Right renal pelvis (tissue), 4 donors: ENCODE measurements at places on chromosomes 1 and 21.
A peak's percentile ranks its signal among the peaks of the same experiment; 100 is the strongest.

DNA sequence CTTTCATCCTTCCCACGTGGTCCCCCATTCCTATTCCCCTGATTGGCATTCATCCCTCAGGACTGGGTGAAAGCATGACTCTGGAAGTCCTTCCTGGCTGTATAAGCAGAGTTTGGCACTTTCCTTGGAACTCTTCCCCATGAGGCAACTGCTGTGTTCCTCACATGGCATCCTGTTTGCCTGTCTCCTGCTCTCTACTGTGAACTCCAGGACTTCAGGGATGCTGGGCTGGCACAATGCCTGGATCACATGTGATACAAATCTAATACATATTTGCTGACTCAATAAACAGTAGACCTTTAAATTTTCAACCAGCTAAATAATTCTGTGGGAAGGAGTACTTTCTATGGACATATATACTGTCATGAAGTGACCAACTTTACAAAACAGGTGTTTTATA is 46.8 kb upstream of the EDEM3 start:
- DNase-seq: no peak

- no peak for DNase-seq
Measured at GRCh38 chr1:59698386-59698785, 116.4 kb upstream of the HOOK1 start.

DNA sequence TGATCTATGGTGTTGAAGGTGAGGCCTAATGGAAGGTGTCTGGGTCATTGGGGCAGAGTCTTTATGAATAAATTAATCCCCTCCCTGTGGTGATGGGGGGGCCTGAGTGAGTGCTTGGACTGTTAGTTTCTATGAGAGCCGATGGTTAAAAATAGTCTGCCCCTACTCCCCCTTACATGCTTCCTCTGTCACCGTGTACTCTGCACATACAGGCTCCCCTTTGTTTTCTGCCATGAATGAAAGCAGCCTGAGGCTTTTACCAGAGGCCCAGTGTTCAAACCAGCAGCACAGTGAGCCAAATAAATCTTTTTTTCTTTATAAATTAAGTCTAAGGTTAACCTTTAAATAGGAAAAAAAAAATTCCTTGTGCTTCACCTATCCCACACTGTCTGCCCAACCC is 657.0 kb downstream of the AMY1C start:
- DNase-seq: no peak

- no peak for DNase-seq
Measured at GRCh38 chr1:34697818-34698217, 57.0 kb upstream of the GJB5 start.

GRCh38 chr1:238582816-238583215 is 692.1 kb upstream of the ZP4 start:
- DNase-seq: no peak

DNA sequence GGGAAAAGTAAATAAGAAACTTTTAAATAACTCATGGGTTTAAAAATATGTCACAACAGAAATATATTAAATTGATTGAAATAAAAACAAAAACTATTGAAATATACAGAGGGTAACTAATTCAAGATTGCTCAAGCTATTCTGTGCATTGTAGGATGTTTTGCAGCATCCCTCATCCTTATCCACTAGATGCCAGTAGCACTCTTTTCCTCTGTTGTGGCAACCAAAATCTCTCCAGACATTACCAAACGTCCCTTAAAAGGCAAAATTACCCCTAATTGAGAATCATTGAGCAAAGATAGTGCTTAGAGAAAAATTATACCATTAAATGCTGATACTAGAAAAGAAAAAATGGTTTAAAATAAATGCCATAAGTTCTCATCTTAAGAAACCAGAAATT is 682.6 kb downstream of the RWDD3 start:
- no peak for DNase-seq

GRCh38 chr1:156439036-156439776 is 61.4 kb downstream of the MEF2D start:
- DNase-seq: no peak

GRCh38 chr1:150967936-150968335 is 6.7 kb downstream of the CERS2 start:
- no peak for DNase-seq

GRCh38 chr1:10070206-10070605 is 37.4 kb downstream of the UBE4B start:
- no peak for DNase-seq

- no peak for DNase-seq
Measured at GRCh38 chr1:90393025-90393424, 324.1 kb downstream of the BARHL2 start.

- DNase-seq: no peak
Measured at GRCh38 chr1:32068957-32069588, 3.7 kb upstream of the TMEM39B start.

- no peak for DNase-seq
Measured at GRCh38 chr21:35340273-35340672, 291.2 kb upstream of the RUNX1 start.

DNA sequence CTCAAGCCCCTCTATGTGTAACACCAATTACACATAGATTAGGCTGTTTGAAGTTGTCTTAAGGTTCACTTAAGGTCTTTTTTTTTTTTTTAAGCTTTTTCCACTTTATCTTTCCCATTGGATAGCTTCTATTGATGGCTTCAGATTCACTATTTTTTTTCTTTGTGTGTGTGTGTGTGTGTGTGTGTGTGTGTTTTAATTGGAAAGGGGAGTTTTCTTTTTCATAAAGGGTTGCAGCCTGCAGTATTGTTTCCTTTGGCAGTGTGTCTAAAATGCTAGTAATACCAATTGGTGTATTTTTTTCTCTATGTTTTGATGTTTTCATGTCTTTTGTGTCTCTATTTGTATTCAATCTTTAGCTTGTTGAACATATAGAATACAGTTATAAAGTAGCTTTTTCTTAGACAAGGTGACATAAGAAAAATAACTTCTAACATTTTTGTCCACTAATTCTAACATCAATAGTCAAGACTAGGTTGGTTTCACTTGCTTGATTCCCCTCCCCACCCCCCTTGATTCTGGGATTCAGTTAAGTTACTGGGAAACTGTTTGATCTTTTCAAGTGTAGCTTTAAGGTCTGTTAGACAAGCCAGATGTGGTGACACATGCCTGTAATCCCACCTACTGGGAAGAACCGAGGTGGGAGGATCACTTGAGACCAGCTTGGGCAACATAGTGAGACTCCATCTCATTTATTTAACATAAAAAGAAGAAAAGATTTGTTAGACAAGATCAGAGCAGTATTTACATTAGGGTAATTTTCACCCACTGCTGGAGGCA is 21.4 kb downstream of the PRRC2C start:
- DNase-seq: no peak

- DNase-seq: no peak
Measured at GRCh38 chr1:220748089-220748934, at the start of gene MTARC2. TSS of gene MTARC2 (plus strand) at chr1:220748322. CDS start at chr1:220748532, 210 bp downstream.

DNA sequence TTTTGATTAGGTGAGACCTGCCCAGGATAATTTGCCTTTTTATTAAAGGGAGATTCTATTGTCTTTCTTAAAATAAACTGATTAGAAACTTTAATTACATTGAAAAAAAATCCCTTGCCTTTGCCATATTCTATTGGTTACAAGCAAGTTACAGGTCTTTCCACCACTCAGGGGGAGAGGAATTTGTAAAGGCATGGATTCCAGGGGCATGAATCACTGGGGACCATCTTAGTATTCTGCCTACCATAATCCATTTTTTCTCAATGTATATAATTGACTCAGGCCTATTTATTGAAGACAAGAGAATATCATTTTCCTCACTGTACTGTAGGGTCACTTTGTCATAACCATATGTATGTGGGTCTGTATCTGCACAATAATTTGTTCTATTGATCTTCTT is 124.3 kb upstream of the PDE4B start:
- no peak for DNase-seq

- DNase-seq: peak; percentile 85
Measured at GRCh38 chr1:31548907-31549808, 27.2 kb upstream of the TINAGL1 start.

DNA sequence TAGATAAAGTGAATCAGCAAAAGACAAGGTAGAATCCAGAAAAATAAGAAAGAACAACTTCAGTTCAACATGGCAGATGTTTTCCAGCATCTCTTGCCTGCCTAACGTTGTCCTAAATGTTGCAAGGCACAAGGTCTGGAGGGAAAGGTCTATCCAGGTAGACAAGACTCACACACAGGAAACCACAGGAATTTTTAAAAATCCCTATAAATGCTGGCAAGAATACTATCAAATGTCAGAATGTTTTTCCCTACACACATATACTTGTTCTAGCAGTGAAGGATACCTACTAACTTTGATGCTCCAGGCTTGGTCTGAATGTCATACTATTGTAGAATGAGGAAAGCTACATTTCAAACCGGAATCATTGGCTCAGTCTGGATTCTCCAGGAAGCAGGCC is 10.6 kb downstream of the GJA5 start:
- no peak for DNase-seq

DNA sequence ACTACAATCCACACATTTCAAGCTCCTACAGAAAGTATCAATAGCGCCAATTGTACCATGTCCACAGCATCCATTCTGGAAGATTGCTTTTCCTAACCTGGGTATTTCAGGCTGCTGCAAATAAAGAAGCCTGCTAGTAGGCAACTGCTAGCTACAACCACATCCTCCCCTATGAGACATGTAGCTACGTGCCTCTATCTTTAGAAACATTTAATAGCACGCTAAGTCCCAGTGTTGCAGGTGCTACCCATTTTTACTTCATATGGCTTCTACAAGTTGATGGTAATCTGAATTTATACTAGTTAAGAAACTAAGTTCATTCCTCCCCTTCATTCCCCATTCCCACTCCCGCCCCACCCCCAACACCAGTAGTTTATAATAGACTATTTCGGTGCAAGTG is 7.4 kb upstream of the AMPD1 start:
- DNase-seq: no peak

- DNase-seq: no peak
Measured at GRCh38 chr1:214897581-214897980, 185.0 kb upstream of the KCNK2 start.

DNA sequence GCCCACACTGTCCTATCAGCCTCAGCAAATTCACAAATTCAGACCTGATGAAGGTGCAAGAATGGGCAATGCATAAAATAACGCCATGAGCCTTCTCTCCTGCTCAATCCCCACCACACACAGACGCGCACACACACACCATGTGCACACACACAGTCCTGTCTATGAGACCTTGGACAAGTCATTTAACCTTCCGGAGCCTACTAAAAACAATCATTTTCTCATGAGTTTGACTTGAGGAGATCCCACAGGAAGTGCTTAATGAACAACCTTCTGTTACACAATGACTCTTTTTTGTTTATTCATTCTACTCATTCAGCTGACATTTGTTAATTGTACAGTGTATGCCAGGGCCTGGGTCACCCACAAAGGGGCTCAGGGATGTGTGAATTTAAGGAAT is 125.4 kb downstream of the EDEM3 start:
- DNase-seq: no peak

- no peak for DNase-seq
Measured at GRCh38 chr1:171811672-171812071, 29.6 kb upstream of the DNM3 start.

DNA sequence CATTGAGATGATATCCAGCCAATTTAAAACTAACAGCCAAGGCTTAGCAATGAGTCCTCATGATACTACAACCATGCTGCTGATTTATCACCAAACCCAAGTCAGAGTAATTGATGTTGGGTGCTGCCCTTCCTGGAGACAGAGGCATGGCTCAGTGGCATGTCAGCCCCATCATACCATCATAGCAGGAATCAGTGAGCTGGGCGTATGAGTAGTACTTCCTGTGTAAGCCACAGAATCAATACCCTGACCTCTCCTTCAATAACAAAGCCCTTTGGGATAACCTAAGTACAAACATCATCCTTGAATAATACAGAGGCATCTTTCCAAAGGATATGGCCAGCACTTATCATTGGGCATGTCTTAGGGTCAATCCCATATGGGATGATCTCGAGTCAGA is 3.0 kb upstream of the LCE1E start:
- no peak for DNase-seq

- no peak for DNase-seq
Measured at GRCh38 chr1:109776206-109776835, 12.6 kb upstream of the EPS8L3 start.

DNA sequence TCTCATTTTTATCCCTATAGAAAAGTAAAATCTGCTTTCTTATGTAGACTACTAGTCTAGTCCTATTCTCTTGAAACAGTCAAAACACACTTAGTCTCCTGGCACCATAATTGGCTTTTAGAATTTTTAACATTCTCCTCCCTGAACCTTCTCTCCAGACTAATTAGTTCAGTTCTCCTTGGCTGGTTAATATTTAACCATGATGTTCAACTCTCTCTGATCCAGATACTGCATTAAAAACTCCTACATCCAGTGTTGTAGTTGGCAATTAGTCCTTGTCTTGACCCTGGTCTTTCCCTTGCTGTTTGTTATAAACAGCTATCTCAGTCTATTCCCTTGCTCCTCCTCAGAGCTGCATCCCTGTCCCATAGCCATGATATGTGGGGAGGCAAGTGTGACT is 422.9 kb upstream of the BEND5 start:
- no peak for DNase-seq
